ENCODE measurements at places on chromosomes 3 and 15.

GRCh38 chr3:150635076-150635475 lies 32.0 kb downstream of the SELENOT start:
- DNase-seq = no peak

GRCh38 chr3:73235768-73236167 lies 174.3 kb downstream of the EBLN2 start:
- no peak for DNase-seq

GRCh38 chr15:31129769-31130303 lies 28.3 kb upstream of the TRPM1 start:
- DNase-seq = no peak

GRCh38 chr3:45103753-45104714 lies 42.1 kb downstream of the CDCP1 start:
- no peak for DNase-seq

DNA sequence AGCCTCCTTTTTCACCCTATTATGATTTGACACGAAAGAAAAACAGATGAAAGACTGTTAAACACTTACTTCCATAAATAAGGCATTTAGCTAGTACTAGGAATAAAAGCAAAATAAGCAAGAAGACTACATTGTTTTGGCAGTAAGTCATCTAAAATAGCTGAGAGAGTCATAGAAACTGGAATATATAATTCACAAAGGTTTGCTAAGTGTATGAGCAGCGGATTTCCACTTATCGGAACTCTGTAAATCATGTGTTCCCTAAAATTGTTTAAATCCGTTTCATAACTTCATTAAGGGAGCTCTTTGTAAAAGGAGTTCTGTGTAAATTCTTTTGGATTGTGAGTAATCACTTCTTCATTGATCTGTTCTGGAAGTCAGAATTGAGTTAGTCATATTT lies 202.5 kb upstream of the CBLB start:
- no peak for DNase-seq

GRCh38 chr15:75192307-75192706 lies 9.4 kb upstream of the C15orf39 start:
- no peak for DNase-seq

GRCh38 chr15:80887148-80887547 lies 102.5 kb downstream of the MESD start:
- DNase-seq = no peak

DNA sequence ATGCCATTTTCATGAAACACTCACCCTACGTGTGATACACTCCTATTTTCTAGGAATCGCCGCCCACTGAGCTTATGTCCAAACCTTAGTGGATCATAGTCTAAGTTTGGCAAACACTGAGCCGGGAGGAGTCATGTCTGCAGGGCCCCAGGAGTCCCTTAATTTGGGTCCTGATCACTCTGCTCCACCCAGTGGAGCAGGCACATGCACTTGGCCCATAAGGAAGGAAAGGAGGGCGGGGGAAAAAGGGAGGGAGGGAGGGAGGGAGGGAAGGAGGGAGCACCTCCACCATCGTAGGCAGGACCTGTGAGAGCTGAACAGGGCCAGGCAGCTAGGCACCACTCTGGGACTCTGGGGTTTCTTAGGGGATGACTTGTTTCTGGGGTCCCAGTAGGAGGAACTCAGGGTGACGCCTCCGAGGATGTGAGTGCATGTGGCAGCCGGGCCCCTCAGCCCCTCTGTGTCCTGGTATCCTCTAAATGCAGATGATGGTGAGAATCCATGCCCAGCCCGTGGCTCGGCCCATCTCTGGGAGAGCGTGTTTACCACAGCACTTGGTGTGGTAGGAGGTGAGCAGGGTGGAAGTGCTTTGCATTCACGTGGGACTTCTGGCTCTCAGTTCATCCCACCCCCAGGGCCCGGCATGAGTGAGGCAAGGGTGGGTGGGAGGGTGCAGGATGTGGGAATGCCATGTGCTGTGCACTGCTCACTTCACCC lies 109.4 kb downstream of the KLF13 start:
- DNase-seq = no peak

DNA sequence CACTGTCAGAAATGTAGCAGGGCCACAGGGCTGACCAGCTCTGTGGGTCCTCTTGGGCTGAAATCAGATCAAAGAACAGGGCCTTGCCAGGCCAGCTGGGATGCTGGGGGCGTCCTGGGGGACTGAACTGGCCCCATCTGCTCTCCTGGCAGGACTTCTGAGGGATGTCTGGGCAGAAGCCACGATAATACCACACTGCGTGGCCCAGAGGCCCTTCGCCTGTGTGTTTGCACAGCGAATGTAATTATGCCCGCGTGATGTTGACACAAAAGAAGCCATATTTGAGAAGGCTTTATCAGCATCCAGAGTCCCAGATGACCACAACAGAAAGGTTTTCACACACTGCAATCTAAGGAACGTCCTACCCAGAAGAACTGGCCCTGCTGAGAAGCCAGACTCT lies 174.0 kb downstream of the RAB11A start:
- DNase-seq = no peak

- no peak for DNase-seq
Measured at GRCh38 chr3:16670191-16670590, 65.0 kb upstream of the DAZL start.

Measured in brain microvascular endothelial cell (primary cell).